ENCODE measurements at places on chromosomes 13 and 19.

DNA sequence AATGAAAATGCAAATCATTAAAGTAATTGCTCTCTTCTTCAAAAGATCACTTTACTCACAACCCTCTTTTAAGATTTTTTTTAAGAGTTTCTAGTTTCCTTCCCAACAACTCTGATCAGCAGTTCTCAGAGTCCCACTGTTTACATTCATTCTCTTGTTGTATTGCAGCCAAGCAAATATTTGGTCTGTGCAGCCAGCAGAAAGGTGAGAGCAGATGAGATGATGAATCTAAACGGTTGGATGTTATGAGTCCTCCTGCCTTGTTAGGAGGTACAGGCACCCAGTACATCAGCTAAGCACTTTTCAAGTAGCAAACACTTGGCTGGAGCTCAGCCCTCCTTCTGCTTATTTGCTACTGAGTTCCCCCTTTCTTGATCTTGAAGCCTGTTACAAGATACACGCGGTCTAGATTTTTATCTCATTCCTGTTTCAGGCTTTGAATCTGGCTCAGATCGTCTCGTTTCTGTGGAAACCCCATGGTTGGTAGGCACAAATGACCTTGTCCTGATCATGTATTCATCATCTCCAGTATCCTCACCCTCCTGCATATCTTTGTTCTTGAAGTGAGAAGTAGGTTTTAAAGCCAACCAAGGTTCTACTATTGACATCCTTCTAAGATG is 300.7 kb downstream of the DCT start:
- no peak for DNase-seq

DNA sequence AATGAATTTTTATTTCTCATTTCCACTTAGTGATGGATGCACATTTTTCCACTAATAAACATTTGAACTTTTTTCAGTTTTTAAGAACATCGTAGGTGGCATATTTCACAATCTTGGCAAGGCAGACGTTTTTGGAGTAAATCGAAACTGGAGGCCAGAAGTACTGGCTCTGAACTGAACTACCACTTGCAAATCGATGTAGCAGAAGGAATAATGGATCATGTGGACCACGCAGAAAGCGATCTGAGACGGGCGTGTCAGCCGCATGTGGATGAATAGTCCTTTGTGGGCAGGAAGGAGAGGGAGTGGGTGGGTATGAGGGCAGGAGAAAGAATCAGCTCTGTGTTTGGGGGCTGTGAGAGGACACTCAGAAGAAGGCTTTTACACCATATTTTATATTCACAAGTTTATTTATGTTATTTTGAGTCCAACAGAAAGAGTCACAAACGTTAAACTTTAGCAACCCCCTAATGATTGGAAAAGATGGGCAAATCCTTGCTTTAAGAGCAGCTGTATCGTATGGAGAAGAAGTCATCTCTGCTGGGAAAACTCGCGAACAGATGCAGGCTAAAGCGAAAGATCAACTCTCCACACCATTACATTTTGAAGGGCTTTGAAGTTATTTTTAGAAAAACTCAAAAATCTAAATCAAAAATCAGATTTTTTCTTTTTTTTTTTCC is 90.5 kb downstream of the COL4A2 start:
- DNase-seq, result no peak

- DNase-seq, result peak; percentile 73
Measured at GRCh38 chr19:11737964-11738745, 591 bp downstream of the ZNF823 start.

GRCh38 chr13:69903081-69903480 is 204.5 kb upstream of the ATXN8OS start:
- no peak for DNase-seq

GRCh38 chr19:12133069-12133468 is 7.1 kb downstream of the ZNF20 start:
- no peak for DNase-seq

- DNase-seq, result peak; percentile 30
Measured at GRCh38 chr13:96984051-96984508, 10.2 kb downstream of the OXGR1 start.

GRCh38 chr19:39307046-39307821 is 11.0 kb downstream of the IFNL1 start:
- DNase-seq, result no peak

DNA sequence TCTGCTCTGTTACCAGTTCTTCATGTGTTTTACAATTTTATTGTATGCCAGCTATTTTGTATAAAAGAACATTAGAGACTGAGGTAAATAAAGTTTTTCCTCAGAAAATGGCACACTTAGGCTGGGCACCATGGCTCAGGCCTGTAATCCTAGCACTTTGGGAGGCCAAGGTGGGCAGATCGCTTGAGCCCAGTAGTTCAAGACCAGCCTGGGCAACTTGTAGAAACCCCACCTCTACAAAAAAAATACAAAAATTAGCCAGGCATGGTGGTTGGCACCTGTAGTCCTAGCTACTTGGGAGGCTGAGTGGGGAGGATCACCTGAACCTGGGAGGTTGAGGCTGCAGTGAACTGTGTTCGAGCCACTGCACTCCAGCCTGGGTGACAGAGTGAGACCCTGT is 32.0 kb downstream of the CCDC8 start:
- no peak for DNase-seq

DNA sequence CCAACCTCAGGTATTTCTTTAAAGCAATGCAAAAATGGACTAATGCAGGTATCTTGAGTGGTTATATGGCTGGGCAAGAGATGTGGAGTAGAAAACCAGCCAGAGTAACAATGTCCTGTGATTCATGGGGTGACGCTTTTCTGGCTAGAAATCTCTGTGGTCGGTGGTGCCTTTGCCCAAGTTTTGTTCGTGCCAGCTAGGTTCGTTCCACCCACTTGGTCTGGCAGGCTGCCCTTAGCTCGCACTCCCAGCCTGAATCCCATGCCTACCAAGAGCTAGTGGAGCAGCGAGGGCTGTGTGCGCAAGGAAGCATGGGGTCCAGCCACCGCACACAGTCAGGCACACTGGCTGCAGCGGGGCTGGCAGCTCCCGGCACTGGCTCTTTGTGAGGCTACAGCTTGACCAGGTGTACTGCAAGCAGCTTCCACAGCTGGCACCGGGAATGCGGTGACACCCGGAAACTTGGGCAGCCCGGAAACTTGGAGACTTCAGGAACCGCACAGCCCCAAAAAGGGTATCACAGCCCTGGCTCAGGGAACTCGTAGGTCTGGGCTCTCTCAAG is 349.6 kb upstream of the PCDH20 start:
- no peak for DNase-seq

DNA sequence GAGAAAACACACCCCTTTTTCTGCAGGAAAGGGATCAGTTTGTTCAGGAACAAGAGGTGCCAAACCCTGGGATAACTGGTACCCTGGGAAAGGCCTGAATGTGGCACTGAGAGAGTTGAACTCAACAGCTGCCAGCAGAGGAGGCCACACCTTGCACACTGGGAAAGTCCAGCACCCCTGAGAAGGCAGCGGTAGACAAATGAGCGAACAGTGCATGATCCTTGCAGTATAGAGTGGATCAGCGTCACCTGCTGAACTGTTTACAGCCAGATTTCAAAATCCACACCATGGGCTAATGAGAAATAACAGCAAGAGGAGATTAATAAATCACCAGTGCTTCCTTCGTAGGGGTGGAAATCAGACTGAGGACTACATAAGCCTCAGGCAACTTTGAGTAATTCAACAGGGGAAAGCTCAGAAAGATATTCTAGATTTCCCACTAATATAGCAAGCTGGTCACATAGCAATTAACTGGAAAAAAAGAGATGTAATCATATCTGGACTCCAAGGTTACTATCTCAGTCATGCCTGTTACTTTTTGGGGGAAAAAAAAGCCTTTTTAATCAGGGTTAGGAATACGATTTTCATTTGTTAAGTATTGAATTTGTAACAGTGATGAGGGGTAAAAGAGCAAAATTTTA is 52.0 kb downstream of the DCT start:
- no peak for DNase-seq

- DNase-seq, result no peak
Measured at GRCh38 chr13:34430294-34430693, 511.8 kb upstream of the NBEA start.

- no peak for DNase-seq
Measured at GRCh38 chr13:26246154-26246553, 7.8 kb upstream of the CDK8 start.

- peak; percentile 49 for DNase-seq
Measured at GRCh38 chr19:3098515-3099346, 4.6 kb downstream of the GNA11 start.

DNA sequence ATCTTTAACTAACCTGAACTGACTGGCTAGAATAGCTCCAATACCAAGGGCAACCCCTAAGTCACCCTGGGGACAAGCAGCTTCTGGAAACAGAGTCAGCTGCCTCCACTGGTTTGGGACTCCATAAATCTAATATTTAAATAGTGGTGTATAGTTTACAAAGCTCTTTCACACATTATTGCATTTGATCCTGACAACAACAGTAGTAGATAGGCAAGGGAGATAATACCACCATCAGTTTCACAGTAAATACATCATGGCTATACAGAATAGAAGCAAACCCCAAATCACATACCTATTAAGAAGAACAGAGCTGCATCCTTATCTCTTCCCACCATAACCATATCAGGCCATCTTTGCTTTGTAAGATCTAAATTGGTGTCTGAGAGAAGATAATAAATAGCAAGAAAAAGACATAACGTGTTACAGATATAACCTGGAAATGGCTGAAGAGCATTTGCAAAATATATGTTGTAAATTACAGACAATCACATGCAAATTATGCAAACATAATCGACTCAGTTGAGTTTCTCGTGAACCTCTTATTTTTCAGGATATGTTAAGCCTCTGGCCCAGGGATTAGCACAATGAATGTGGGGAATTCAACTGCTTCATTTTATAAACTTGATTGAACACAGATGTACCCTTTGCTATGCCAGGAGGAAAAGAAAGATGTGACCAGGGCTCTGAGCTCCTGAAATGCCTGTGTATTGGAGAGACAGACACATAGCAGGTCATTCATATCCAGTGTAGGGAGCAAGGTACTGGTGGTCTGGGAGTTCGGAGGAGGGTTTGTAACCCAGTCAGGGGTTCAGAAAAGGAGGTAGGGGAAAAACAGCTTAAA is 142.5 kb downstream of the SLC7A1 start:
- DNase-seq, result no peak

- no peak for DNase-seq
Measured at GRCh38 chr19:15902254-15902653, 4.4 kb upstream of the CYP4F2 start.

DNA sequence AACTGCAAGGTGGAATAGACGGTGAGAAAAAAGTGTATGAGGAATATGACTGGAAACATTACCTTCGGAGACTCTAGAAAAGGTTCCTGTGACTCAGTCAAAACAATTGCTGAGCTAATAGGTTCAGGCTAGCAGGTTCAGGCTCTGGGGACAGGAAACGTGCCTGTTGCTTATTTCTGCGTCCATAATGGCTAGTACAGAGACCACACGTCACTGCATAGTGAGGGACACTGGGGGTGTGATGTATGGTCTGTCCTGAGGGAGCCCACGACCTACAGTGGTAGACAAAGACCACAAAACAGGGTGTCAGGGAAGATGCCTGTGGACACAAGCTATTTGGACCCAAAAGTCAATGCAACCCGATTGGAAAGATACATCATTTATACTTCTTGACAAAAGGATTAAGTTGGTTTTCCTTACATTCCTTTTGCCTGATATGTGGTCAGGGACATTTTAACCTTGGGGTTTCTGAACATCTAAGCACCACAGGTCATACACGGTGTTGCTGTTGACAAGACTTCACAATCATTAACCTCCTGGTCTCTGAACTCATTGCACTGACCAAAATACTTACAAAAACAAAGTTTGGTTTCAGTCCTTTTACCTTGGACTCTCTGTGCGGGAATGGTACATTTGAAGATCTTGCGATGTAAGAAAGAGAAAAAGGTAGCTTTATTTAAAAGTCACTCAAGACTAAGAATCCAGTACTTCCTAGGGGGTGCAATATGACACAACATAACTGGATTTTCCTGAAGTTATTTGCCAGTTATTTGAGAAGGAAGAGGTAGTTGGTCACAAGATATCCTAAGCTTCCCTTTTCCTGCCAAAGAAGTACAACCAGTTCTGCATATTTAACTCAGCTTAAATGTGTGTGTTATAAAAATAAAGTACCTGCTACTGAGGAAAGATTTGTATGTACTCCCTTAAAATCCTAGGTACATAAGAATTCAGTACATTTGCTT is 20.0 kb downstream of the CRYL1 start:
- peak; percentile 69 for DNase-seq

DNA sequence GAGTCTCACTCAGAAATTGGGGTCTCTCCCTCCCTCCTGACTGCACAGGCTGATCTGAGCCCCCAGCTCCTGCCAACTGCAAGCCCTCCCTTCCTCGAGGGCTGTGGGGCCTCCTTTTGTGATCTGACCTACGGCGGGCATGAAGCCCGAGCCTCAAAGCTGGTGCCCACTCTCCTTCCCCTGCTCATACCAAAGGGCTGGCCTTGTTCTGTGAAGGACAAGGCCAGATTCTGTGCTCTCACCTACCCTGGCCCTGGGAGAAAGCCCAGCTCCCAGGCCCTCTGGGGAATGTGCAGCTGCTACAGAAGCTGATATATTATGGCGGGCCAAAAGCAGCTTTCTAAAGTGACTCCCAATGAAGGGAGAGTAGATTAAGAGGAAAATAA is 9.0 kb upstream of the ECH1 start:
- no peak for DNase-seq

DNA sequence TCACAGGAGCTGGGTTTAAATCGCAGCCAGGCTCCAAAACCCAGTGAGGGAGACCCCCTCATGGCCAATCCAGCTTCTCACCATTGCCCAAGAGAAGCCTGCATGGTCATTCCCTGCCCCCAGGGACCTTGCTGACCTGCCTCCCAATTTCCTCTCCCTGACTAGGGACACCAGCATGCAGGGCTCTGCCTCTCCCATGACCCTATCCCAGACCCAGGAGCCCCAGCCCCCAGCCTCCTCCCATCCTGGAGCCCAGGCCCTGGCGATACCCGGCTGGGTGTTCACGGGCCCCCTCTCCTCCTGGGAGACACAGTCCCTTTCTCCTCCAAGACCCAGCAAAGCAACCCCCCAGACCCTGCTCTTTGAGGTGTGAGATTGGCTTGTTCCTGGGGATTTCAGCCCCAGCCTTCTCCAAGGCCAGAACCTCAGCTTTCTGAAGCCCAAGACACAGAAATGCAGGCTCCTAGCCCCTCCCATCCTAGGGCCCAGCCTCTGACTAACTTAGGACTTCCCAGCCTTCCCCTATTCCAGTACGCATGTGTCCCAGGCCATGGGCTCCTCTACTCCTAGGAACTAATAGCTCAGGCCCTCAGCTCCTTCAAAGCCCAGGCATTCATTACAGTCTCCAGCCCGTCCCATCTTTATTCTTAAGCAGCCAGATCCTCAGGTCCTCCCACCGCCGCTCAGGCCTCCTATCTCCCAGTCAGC is 1.1 kb downstream of the GYS1 start:
- DNase-seq, result peak; percentile 70
